Kidney epithelial cell (primary cell): ENCODE measurements at places on chromosomes 5 and 9. TPM values are rescaled to one million over a fixed set of nuclear protein-coding genes. Genes with fewer than 3 reads are reported as not detected.

GRCh38 chr9:136051453-136051836, 43.6 kb downstream of the NACC2 start:
- DNase-seq: no peak

DNA sequence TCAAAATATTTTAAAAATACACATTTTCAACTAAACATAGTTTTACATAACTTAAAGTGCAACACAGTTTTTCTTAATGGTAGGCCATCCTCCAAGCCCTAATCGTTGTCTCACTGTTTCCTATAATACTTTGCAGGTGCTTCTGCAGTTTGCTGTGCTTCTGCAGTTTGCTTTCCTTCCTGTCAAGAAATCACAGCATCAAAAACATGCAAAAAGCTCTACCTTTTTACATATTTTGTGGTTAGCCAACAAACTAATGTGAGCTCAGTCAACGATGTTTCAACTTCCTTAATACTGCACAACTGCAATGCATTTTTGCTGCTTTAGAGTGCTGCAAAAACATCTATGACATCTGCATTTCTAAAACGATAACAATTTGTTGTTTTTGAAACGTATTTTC, 25.2 kb downstream of the EMB start:
- DNase-seq: no peak

DNA sequence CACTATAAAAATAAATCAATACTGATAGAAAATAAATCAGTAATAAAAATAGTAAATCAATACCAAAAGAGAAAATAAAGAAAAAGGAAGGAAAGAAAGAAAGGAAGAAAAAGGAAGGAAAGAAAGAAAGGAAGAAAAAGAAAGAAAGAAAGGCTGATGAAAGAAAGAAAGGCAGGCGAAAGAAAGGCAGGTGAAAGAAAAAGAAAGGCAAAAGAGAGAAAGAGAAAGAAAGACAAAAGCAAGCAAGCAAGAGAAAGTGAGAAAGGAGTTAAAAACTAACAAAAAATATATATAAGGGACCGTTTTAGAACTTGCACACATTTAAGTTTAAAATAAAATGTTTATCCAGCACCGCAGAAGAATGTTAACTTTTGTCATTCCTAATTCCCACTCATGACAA, 116.0 kb downstream of the SVEP1 start:
- no peak for DNase-seq

DNA sequence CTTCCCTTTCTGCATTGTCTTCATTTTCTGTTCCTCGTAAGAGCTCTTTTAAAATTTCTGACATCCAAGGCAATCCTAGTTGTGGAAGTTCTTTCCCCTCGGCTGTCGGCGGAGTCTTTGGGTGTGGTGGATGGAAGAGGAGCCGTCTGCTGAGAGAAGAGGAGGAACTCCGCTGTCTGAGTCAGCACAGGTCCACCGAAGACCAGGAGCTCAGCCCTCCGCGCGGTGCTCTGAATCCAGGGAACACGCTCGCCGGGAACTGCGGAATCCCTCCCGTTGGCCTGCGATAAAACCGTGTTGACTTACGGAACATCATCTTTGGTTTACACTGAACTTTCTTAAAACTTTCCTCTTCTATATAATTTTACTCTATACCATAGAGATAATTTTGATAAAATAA, 100.7 kb upstream of the IRX4 start:
- DNase-seq: no peak

- no peak for DNase-seq
These were observed 493.1 kb downstream of the ZNF608 start for GRCh38 chr5:124253203-124253810.

TLR4 gene
- 5.2 and 5.9 TPM in 2 replicates for total RNA-seq

SAPCD2 gene
- total RNA-seq: 5.3 and 5.8 TPM in 2 replicates

SH3PXD2B gene
- total RNA-seq: 57.4 and 62.4 TPM in 2 replicates
